ENCODE measurements at places on chromosomes 12 and 14.

GRCh38 chr12:9064815-9065606 is 50.7 kb downstream of the A2M start:
- peak; percentile 79 for DNase-seq

DNA sequence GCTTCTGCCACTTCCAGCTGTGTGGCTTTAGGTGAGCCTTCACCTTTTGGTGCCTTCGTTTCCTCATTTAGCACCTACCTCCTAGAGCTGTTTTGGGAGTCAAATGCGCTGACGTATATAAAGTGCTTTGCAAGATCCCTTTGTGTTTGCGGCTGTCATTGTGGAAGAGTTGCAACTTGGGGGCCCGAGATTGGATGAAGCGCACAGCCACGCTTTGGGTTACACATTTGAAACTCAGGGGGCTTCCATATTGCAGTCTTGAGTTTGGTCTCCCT is 636 bp upstream of the ARL6IP4 start:
- no peak for DNase-seq

GRCh38 chr12:118023301-118023860 is 6.9 kb downstream of the RFC5 start:
- DNase-seq: no peak

DNA sequence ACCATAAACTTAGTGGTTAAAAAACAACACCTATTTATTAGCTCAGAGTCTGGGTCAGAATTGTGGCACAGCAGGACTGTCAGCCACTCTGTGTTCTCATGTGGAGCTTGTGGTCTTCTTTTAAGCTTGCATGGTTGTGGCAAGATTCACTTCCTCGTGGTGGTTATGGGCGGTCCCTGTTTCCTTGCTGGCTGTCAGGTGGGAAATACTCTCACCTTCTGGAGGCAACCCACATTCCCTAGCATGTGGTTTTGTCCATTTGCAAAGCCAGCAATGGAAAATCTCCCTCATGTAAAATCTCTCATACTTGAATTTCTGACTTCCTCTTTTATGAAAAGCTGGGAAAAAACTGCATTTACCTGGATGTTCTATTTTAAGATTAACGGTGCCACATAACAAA is 229.8 kb downstream of the ALX1 start:
- no peak for DNase-seq

GRCh38 chr12:14931791-14932560 is 6.4 kb downstream of the ERP27 start:
- DNase-seq: no peak

DNA sequence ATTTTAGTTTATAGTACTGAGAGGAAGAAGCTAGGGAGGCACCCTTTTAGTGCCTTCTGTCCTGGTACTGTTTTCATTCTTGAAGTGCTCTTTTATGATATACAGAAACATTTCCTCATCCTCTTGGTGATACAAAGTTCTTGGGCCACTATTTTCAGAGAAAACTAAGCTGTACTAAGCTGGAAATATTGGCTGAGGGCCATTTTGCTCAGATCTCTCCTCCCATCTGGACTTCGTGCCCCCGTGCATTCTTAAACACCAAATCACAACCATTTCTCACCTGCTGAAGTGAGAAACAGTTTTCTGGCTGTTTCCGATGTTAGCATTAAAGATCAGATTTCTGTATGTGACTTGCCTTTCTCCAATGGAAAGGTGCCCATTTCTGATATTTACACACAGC is 158.9 kb downstream of the FBXL14 start:
- DNase-seq: no peak

DNA sequence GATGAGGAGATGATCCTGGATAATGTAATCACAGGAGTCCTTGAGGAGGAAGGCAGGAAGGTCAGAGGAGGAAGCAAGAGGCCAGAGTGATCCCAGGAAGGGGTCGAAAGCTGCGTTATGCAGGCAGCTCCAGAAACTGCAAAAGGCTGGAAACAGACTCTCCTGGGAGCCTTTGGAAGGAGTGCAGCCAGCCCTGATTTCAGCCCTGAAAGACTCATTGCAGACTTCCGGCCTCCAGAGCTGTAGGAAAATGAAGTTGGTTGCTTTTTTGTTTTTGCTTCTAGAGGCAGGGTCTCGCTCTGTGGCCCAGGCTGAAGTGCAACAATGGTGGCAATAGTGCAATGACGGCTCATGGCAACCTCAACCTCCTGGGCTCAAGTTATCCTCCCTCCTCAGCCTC is 44.6 kb upstream of the FZD10 start:
- DNase-seq: no peak

DNA sequence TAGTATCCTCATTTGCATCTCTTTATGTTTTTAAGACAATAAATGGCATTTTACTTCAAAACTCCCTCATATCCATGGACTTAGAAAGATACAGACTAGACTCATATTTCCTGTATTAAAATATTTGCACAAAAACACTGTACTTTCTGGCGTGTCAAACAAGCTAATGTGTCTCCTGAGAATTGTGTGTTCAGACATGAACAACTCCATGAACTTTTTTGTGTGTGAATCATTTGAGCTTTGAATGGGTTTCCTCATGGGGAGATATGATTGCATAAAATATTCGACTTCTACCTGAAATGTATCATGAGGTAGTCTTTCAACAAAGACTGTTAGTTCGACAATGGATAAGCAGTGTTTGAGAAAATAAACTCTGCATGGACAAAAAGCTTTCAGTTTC is 58.8 kb downstream of the TMEM30B start:
- DNase-seq: no peak

DNA sequence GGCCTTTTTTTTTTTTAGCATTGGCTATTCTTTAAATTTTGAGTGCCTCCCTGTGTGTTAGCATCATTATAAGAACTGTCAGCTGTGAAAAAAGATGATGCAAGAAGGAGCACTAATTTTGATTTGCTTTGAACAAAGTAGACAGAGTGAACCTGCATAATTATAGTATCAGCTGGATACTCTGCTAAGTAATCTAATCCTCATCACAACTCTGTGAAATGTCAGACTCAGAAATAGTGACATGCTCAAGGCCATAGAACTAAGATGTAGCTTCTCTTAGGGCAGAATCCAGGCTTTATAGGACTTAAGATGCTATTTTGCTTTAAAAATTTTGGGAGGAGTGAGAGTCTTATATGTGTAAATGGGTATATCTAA is 31.9 kb downstream of the FBXO34 start:
- DNase-seq: no peak

Data from spinal cord (tissue), 10 donors.